ENCODE measurements at places on chromosomes 3 and 15.

- no peak for DNase-seq
Measured at GRCh38 chr15:57064033-57064432, 145.6 kb downstream of the TCF12 start.

- DNase-seq, result no peak
Measured at GRCh38 chr3:186277268-186277909, 84.6 kb downstream of the DGKG start.

DNA sequence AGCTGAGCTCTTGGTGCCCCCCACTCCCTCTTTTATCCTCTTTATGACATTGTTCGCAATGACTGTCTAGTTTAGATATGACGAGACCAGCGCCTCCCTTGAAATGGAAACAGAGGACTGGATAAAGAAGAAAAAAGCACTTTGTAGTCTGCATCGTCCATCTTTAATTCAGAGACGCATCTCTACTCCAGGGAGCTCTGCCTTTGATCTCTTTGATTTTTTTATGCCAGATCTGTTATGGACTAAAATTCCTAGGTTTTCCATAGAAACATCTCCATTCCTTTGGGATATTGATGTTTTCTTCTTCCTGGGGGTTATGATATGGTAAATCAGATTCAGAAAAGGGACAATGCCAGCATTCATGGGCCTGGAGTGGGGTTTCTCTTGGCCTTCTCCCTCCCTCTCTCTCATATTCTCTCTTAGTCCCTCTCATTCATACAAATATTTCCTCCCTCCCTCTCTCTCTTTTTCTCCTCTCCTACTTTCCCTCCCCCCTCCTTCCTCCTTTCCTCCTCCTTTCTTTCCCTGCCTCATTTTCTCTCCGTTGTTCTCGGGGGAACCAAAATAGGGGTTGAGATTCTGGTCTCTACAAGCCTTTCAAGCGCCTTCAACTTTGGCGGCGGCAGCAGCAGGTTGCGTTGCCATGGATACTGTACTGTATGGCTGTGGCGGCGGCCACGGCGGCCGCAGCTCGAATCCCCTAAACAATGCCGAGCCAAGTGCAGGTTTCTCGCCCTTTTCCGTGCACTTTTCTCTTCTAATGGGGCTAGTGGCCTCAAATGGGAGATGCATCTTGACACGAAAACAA, 45.5 kb downstream of the ZIC4 start:
- DNase-seq, result no peak

GRCh38 chr3:30974071-30974470, 79.6 kb upstream of the GADL1 start:
- DNase-seq, result no peak

DNA sequence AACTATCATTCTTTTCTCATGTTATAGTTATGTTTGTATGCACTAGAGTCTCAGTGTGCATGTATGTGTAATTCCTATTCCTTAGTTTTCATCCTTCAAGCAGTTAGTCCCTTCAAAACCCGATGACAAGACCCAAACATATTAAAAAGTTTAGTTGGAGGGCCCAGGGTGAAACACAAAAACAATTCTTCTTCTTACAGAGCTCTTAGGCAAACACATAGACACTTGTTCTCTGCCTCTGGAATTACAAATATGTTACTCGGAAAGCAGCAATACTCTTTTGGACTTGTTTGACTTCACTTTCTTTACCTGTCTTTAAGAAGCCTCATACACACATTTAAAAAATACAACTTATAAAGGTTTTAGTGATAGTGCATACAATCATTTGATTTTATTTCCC, 763 bp upstream of the CNTN6 start:
- no peak for DNase-seq

Measured in left ventricle myocardium superior (tissue), 1 donor.